Activated CD4-positive, alpha-beta T cell treated with anti-CD3 and anti-CD28 coated beads, Interleukin-2, amount 50 U/mL, for 16 hours (primary cell): ENCODE measurements at places on chromosomes 6 and 20.
A peak's percentile ranks its signal among the peaks of the same experiment; 100 is the strongest.

DNA sequence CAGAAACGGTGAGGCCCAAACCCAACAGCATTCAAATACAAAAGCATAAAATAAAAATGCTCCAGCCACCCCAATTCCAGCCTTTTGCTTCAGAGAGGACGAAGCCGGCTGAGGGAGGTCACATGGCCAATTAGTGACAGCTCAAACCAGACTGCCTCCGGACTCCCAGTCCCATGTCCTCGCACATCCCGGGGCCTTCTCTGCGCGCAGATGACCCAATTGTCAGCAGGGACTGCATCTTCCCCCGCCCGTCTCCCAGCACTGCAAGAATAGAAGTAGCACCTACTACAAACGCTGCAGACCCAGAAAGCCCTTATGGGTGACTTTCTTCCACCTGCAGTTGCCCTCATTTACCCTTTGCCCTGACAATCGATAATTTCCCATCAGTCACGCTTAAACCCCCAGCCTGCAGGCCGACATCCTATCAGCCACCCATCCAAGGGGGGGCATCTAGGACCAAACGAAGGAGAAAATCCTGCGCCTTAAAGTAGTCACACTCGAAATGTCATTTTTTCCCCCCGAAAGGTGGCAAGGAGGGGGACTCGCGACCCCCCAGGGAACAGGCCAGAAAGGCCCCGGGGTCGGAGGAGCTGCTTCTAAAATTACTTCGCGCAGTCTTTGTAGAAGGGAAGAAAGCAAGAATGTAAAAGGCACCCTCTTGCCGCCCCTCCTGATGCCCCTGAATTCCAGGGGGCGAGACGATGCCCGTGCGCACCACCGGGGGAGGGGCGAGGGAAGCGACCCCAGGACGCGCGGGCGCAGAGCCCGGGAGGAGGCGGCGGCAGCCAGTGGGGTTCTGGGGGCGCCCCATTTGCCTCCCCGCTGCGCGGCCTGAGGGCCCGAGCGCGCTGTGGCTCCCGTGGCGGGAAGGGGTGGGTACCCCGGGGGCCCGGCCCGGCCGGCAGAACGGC is 792 bp downstream of the SLC23A2 start:
- DNase-seq = peak; percentile 14

GRCh38 chr6:166997768-166998255 is 1.4 kb upstream of the CEP43 start:
- DNase-seq = peak; percentile 70

GRCh38 chr20:40551125-40551530 is 137.9 kb downstream of the MAFB start:
- no peak for DNase-seq

DNA sequence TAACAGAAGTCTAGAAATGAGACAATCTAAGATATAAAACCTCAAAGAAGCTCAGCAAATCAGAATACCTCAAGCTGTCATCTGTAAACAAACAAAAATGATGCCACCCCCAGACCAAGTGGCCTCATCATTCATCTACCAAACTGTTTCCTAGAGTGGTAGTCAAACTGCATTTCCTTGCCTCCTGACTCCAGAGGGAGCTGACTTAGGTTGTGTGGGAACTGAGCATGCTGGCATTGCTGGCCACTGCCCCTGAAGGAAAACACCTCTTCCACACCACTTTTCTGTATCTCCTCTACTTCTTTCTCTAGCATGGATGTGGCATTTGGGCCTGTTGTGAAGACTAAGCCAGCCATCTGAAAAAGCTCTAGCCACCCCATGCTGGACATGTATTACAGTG is 56.3 kb downstream of the ZHX3 start:
- no peak for DNase-seq

GRCh38 chr6:108738684-108739416 is 109.4 kb upstream of the ARMC2 start:
- no peak for DNase-seq

DNA sequence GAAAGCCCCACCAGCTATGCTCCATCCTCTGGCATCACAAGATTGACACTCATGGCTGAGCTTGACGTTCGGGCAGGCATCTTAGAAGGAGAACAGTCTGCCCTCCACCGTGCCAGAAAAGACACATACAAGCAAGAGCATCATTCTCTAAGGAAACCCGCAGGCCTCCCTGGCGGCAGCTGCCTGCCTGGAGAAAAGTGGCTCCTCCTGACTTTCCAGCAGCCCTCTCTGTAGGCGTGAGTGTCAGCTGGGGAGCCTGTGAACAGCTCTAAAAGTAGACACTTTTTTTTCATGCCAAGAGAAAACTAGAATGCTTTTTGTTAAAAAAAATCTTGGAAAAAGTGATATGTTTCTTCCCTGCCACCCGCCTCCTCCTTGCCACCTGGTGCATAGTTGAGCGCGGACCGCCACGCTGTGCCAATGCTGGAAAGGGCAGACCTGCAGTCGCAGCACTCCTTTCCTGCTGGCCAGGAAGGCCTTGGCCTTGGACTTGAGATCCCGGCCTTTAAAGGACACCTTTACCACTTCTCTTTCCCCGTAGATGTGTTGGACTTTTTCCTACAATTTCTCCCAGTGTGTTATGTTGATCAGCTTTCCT is 29.7 kb upstream of the INSM1 start:
- DNase-seq = no peak

- DNase-seq = no peak
Observed at GRCh38 chr20:20562507-20562906, 149.9 kb downstream of the RALGAPA2 start.

DNA sequence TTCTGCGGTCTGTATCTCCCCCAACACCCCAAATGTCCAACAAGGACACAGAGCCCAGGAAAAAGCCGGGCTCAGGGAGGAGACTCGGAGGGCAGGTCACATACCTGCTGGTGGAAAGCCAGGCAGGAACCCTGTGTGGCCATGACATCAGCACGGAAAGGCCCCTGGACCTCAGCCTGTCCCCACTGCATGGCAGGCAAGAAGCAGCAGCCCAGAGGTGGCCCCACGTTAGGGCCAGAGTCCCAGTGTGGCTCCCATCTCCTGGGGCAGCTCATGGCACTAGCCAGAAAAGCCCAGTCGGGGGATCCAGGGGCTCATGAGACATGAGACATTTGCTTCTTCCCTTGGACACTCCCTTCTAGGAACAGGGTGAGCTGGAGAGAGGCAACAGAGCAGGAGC is 258.7 kb downstream of the DLL1 start:
- no peak for DNase-seq

GRCh38 chr6:110778333-110778732 is 36.9 kb downstream of the CDK19 start:
- no peak for DNase-seq

- DNase-seq = no peak
Observed at GRCh38 chr20:49627329-49627761, 59.4 kb upstream of the PTGIS start.

GRCh38 chr6:149915970-149916865 is 6.7 kb downstream of the RAET1G start:
- DNase-seq = no peak

GRCh38 chr20:29409833-29410805 is 1847.3 kb upstream of the DEFB115 start:
- DNase-seq = no peak

- DNase-seq = no peak
Observed at GRCh38 chr6:20740088-20740487, 205.8 kb downstream of the CDKAL1 start.

GRCh38 chr20:31870726-31871617 is 538 bp downstream of the TTLL9 start:
- DNase-seq = no peak

- DNase-seq = no peak
Observed at GRCh38 chr6:28003059-28003458, 46.0 kb downstream of the OR2B6 start.

- DNase-seq = no peak
Observed at GRCh38 chr6:116431964-116432595, 29.1 kb upstream of the CALHM6 start.

DNA sequence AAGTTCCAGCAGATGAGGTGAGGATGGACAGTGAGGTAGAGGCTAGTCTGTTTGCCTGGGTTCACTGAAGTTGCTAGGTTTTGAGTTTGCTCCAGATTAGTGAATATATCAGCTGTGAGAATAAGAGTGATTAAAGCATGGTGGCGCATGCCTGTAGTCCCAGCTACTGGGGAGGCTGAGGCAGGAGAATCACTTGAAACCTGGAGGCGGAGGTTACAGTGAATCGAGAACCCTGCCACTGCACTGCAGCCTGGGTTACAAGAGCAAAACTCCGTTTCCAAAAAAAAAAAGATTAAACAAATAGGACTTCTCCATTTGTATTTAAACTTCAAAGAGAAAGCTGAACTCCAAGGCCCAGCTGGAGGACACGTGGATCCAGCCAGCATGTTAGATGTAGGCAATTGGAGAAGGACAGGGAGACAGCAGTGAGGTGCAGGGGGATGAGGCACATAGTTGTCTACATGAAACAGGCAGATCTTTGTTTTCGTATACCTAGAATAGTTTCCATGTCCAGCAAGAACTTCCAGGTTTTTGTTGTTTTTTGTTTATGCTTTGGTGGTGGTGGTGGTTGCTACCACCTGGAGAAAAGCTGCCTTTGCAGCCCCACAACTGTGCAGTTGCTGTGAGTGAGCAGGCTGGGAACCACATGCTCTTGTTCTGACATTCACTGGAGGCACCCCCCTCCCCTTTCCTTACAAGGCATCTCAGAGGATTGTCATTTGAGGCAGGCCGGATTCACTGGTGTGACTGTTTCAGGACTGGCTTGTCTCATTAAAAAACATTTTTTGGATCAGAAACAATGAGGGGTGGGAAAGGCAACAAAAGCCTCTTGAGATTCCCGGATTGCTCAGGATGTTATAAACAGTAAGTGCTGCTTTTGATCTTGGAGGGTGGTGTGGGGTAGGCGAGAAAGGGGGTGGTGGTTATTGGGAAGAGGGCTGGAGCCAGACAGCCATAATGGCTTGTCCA is 72.3 kb downstream of the JARID2 start:
- no peak for DNase-seq

DNA sequence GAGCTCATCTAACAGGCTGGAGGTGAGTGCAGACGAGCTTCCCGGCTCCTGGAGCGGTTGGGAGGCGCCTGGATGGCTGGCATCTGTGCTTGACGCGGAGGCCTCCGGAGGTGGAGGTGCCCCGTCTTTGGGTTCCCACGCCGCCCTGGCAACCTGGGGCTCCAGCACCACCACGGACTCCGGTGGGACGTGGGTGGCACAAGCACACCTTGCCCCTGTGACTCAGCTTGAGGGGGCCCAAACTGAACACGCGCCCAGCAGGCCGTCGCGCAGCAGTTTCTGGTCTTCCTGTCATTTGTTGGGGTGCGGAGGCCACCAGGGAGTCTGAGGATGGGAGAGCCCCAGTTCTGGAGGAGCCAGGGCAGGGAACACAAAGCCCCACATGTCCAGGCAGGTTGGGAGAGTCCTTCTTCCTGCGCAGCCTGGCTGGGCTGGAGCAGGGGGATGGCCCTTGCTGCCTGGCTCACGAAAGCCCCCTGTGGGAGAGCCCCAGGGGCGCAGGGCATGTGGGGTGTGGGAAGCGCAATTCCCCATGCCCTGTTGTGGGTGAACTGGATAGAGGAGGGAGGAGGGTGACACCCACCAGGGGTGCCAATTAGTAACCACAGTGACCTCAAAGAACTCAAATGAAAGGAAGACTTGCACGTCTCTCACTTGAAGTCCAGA is 1378.6 kb upstream of the DEFB115 start:
- DNase-seq = peak; percentile 21

DNA sequence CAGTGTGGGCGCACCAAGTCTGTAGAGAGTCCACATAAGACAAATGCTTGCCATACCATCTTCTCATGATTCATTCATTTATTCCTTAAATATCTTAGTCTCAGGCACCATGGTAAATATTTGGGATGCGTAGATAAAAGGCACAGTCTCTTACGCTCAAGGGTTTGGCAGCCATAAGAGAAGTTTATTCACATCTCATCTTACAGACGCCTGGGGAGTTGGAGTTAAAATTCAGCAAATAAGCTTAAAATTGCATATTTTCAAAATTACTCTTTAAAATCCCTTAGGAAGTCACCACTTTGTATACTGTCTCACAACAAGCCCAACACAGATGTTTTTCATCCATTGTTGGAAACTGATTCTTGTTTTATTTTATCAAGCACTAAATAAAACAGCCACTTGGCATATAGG is 363.3 kb downstream of the KIF16B start:
- no peak for DNase-seq

DNA sequence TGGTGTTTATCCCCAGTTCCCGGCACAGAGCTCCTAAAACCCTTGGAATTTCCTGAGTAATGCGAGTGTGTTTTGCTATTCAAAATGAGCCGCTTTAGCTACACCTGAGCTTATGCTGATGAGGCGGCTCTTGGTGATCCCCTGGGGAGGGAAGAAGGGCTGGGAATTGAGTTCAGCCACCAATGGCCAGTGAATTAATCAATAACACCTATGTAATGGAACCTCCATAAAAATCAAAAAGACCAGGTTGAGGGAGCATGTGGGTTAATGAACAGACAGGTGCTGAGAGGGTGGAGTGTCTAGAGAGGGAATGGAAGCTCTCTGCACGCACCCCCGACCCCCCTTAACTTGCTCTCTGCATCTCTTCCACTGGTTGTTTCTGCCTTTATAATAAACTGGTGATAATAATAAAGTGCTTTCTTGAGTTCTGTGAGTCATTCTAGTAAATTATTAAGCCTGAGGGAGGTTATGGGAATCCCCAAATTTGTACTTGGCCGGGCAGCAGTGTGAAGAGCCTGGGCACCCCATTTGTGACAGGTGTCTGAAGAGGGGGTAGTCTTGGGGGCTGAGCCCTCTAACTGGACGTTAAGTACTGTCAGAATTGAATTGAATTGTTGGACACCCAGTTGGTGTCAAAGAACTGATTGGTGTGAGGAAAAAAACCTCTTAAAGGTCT is 24.6 kb upstream of the SERPINB1 start:
- DNase-seq = no peak

GRCh38 chr20:47330933-47331708 is 25.4 kb downstream of the ZMYND8 start:
- peak; percentile 40 for DNase-seq

- DNase-seq = no peak
Observed at GRCh38 chr6:142440600-142441293, 138.9 kb downstream of the ADGRG6 start.

GRCh38 chr20:21704408-21705385 is 767 bp upstream of the PAX1 start:
- DNase-seq = no peak

DNA sequence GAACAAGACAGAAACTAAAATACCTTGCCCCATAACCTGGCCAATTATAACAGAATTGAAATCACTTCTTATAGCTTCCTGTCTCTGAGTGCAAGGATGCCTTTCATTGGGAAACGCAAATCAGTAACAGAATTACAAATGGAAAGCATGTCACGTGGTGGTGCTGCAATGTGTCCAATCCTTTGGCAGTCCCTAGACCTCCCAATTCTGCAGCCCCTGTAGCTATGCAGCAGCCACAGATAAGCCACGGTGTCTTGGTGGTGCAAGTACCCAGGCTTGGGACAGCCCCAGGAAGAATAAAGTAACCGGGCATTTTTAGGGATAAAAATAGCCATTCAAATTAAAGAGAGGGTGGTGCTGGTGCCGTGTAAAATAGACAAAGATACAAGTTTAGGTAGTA is 134.6 kb upstream of the CCN2 start:
- DNase-seq = no peak
